ENCODE measurements at places on chromosomes 4 and X. TPM values are rescaled to one million over a fixed set of nuclear protein-coding genes. Genes with fewer than 3 reads are reported as not detected.

The TLR2 gene
- 1.4 TPM for total RNA-seq

The F8A1 gene
- 24.8 TPM for total RNA-seq

The AREG gene
- total RNA-seq: 9.3 TPM

The NUDT10 gene
- total RNA-seq: not detected

The PNMA6A gene
- total RNA-seq: not detected

The FAM120C gene
- 12.7 TPM for total RNA-seq

The ARX gene
- not detected for total RNA-seq

The SPANXA1 gene
- total RNA-seq: not detected

The KLB gene
- not detected for total RNA-seq

The PWWP3B gene
- total RNA-seq: not detected

The RPA4 gene
- total RNA-seq: 1.9 TPM

Data from CD4-positive, CD25-positive, alpha-beta regulatory T cell (primary cell).